ENCODE measurements at places on chromosomes 2 and 18.

- no peak for DNase-seq
Measured at GRCh38 chr2:203710226-203710625, 3.8 kb downstream of the CD28 start.

- no peak for DNase-seq
Measured at GRCh38 chr2:7930800-7931635, 750.8 kb upstream of the ID2 start.

GRCh38 chr2:47697000-47697601 is 85.8 kb upstream of the MSH6 start:
- DNase-seq, result no peak

- DNase-seq, result no peak
Measured at GRCh38 chr2:30721241-30721640, 86.0 kb downstream of the CAPN13 start.

DNA sequence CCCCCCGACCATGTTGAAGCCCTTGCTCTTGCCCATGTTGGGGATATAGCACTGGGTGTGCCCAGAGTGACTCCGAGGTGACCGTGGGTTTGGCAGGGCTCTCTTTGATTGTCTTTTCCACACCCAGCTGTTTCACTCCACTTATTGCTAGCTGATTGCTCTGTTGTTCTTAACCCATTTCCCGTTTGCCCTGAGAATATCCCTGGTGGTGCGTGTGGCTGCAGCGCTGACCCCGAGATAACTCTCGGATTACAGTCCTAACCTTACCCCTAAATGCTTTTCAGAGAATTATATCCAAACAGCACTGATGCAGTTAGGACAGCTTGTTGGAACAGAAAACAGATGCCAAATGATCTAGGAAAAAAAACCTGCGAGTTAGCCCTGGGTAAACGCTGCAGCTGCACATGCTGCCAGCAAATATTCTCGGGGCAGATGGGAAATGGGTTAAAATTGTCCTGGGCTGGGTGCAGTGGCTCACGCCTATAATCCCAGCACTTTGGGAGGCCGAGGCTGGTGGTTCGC is 34.3 kb upstream of the SNORC start:
- DNase-seq, result no peak

DNA sequence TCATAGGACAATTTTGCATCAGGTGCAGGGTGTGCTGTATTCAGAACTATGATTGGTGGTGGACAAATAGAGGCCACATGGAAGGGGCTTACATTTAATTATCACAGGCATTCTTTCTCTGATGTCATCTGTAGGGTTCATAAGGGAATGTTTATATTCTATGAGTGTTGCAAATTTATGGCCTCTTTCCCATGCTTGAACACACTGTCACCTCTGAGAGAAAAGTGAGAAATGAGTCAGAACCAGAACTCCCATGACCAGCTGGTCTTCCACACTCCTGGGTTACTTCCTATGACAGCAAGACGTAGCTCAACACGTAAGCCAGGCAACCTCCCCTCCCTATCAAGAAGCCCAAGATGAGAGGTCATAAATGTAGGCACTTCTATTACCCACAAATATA is 310.8 kb downstream of the PIEZO2 start:
- no peak for DNase-seq

DNA sequence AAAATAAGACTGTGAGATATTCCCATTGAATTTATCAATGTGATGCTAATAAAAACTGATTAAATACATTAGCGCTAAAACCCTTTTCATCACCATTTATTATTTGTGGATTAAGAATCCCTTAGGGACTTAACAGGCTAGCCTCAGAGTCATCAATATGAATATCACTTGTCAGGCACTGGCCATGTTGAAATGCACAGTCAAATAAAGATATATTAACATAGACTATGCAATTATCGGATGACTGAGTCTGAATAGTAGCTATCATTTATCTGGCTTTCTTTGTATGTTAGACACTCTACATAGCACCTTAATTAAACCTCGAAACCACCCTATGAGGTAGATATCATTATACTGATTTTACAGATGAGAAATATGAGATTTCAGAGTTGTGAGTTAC is 213.6 kb downstream of the RDH14 start:
- no peak for DNase-seq

GRCh38 chr2:58035352-58035751 is 11.3 kb upstream of the VRK2 start:
- no peak for DNase-seq

- no peak for DNase-seq
Measured at GRCh38 chr2:14712111-14712510, 79.6 kb downstream of the LRATD1 start.

DNA sequence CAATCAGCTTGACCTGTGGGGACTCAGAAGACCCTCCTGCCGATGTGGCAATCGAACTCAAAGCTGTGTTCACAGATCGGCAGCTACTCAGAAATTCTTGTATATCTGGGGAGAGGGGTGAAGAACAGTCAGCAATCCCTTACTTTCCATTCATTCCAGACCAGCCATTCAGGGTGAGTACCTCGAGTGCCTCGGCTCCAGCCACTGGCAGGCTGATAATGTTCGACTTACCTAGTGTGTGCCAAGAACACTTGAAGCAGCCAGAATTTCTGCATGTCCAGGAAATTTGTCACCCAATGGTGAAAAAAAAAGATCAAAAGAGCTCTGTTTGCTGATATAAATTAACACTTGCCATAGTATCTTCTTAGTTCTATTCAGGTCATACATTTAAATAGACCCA is 2.3 kb downstream of the LGALSL start:
- DNase-seq, result no peak

DNA sequence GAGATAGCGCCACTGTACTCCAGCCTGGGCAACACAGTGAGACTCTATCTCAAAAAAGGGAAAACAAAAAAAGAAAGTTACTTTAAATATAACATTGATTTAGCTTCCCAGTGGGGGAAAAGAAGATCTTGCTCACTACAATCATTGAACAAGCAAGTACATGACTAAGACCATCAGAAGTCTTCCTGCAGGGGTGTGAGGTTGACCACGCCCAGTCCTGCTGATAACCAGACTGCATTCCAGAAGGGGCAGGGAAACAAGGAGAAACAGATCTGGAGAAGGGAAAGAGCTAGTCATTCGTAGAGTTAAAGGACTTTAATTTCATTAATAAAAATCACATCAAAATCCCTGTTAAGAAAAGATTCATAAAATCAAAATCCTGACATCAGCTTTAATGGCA is 77.5 kb downstream of the EPHA4 start:
- DNase-seq, result no peak
